Psoas muscle (tissue), 8 donors: ENCODE measurements at places on chromosomes 11 and 22. TPM values are rescaled to one million over a fixed set of nuclear protein-coding genes. Genes with fewer than 3 reads are reported as not detected.

DNA sequence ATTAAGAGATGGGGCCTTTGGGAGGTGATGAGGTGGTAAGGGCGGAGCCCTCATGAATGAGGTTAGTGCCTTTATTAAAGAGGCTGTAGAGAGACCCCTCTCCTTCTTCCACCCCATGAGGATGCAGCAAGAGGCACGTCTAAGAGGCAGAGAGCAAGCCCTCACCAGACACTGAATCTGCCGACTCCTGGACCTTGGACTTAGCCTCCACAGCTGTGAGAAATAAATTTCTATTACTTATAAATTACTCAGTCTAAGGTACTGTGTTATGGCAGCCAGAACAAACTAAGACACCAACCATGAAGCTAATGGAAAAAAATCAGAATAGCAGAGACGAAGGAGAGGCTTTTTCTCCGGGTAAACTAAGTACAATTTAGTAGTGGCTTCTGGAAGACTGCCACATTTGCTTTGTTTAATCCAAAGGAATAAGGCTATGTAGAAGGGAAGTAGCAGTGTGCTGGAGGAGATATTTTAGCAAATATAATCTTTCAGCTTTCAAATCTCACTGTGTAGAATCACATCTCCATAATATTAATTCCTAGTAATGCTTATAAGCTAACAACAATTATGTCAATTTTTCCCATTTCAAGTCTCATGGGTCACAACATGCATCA, 12.3 kb upstream of the SIK2 start:
- H3K4me1 ChIP-seq, result no peaks in the 10 kb centered on the region

- no peak overlapping the region for H3K4me3 ChIP-seq
- no peak for DNase-seq
- H3K27me3 ChIP-seq, result no peaks in the 10 kb centered on the region
Measured at GRCh38 chr11:109783840-109784239, 309.4 kb upstream of the ZC3H12C start.

POGLUT3 gene
- polyA plus RNA-seq, result 2.1 TPM

- no peaks in the 10 kb centered on the region for H3K27me3 ChIP-seq
- H3K27ac ChIP-seq, result no peak overlapping the region
- no peak for DNase-seq
Measured at GRCh38 chr22:37803639-37804351, 3.9 kb upstream of the GCAT start.

APOL4 gene
- 1.6 TPM for polyA plus RNA-seq

- no peak overlapping the region for H3K27ac ChIP-seq
- no peak for DNase-seq
- no peaks in the 10 kb centered on the region for H3K4me1 ChIP-seq
- H3K36me3 ChIP-seq, result no peaks in the 10 kb centered on the region
- H3K4me3 ChIP-seq, result no peak overlapping the region
- no peaks in the 10 kb centered on the region for H3K27me3 ChIP-seq
Measured at GRCh38 chr11:121512468-121513465, 60.0 kb upstream of the SORL1-AS1 start.

TYR gene
- not detected for polyA plus RNA-seq

DNA sequence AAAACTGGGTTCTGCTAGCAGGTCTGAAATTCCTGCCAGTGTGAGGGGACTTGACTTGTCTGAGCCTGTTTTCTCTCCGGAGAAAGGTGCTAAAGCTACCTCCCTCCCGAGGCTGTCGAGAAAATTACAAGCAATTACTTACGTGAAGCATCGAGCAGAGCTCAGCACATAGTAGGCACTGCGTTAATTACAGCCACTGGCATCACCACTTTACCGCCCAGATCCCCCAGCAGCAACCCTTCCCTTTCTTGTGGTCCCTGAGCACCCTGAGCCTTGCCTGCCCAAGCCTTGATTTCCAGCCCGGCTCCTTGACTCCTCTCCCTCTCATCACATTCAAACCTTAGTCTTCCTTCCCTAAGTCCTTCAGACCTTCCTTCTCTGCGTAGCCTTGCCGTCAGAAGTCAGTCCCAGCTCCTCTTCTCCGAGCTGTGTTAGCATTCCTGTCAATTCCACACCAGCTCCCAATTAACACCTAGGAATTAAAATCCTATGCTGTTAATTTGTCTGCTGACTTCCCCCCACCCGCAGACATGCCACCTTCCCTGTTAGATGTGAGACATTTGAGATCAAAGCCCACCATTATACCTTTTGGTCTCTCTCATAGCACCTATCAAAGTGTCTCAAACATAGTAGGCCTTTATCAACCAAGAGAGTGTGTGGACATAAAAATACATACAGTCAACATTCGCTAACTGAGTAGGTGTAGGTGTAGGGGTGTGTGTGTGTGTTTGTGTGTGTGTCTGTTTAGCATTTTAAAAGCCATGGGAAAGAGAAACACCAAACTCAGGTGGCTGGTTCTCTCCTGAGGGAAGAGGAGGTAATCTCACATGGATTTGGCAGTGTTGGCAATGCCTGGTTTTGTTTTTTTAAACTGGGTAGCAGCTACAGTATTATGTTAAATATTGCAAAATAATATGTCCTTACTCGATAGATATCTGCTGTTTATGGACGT, 2.8 kb upstream of the KCNJ5 start:
- H3K4me3 ChIP-seq, result no peak overlapping the region
- H3K36me3 ChIP-seq, result no peaks in the 10 kb centered on the region
- peaks cover 6% of the 10 kb centered on the region for H3K4me1 ChIP-seq
- H3K27ac ChIP-seq, result no peak overlapping the region

DNA sequence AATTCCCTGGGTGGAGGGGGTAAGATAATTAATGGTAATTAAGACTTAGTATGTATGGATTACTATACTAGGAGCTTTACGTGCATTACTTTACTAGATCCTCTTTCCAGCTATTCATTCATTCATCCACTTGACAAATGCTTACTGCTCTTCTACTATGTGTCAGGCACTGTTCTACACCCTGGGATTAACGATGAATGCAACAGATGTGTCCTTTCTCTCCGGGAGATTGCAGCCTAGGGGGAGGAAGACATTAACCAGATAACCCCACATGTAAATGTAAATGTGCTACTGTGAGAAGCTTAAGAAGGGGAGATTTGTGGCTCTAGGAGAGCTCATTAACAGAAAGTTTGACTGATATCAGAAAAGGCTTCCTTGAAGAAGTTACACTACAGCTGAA, 1.7 kb downstream of the ANKK1 start:
- DNase-seq, result no peak
- no peak overlapping the region for H3K27ac ChIP-seq
- H3K36me3 ChIP-seq, result no peaks in the 10 kb centered on the region
- no peak overlapping the region for H3K4me3 ChIP-seq

PDE3B gene
- 0.11 TPM for polyA plus RNA-seq

USP2 gene
- 57.4 TPM for polyA plus RNA-seq

- no peak overlapping the region for H3K27ac ChIP-seq
- H3K4me1 ChIP-seq, result no peaks in the 10 kb centered on the region
- H3K36me3 ChIP-seq, result no peaks in the 10 kb centered on the region
- peaks cover 3% of the 10 kb centered on the region for H3K27me3 ChIP-seq
- H3K4me3 ChIP-seq, result no peak overlapping the region
Measured at GRCh38 chr11:92152245-92152644, 72.4 kb upstream of the FAT3 start.

- H3K27ac ChIP-seq, result peak overlapping the region; percentile 98
- H3K27me3 ChIP-seq, result no peaks in the 10 kb centered on the region
- H3K4me3 ChIP-seq, result peak overlapping the region; percentile 86
- H3K36me3 ChIP-seq, result peaks cover 55% of the 10 kb centered on the region
- DNase-seq, result no peak
Measured at GRCh38 chr11:2399488-2400068, 972 bp upstream of the TSSC4 start.

CTR9 gene
- polyA plus RNA-seq, result 17.7 TPM

- no peak for DNase-seq
- no peaks in the 10 kb centered on the region for H3K27me3 ChIP-seq
- H3K36me3 ChIP-seq, result no peaks in the 10 kb centered on the region
- no peak overlapping the region for H3K27ac ChIP-seq
Measured at GRCh38 chr11:75588051-75588481, 26.0 kb downstream of the SERPINH1 start.

DNA sequence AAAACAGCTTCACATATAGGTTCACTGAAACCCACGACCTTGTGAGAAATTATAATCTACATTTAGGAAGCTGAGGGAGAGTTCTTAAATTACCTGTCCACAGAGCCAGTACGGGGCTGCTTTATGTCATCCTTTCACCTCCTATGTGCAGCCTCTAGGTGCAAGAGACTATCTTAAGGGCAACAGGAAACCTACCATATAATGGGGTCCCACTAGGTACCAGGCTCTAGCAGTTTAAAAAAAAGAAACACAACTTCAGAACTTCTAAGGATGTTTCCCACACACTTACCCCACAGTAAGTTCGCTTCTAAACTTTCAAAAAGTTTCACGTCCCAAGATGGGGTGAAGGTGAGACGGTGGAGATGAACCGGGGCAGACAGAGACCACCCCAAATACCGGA, 573 bp downstream of the STK33 start:
- no peak overlapping the region for H3K27ac ChIP-seq
- peaks cover 29% of the 10 kb centered on the region for H3K27me3 ChIP-seq
- H3K36me3 ChIP-seq, result no peaks in the 10 kb centered on the region
- H3K4me1 ChIP-seq, result peaks cover 3% of the 10 kb centered on the region

ZNF70 gene
- 1.2 TPM for polyA plus RNA-seq

GRCh38 chr11:7538466-7539454, 25.0 kb downstream of the PPFIBP2 start:
- peaks cover 40% of the 10 kb centered on the region for H3K4me1 ChIP-seq
- DNase-seq, result no peak
- no peaks in the 10 kb centered on the region for H3K27me3 ChIP-seq
- H3K4me3 ChIP-seq, result no peak overlapping the region

P2RY6 gene
- polyA plus RNA-seq, result 0.59 TPM

CSNK2A3 gene
- polyA plus RNA-seq, result 0.86 TPM

DNA sequence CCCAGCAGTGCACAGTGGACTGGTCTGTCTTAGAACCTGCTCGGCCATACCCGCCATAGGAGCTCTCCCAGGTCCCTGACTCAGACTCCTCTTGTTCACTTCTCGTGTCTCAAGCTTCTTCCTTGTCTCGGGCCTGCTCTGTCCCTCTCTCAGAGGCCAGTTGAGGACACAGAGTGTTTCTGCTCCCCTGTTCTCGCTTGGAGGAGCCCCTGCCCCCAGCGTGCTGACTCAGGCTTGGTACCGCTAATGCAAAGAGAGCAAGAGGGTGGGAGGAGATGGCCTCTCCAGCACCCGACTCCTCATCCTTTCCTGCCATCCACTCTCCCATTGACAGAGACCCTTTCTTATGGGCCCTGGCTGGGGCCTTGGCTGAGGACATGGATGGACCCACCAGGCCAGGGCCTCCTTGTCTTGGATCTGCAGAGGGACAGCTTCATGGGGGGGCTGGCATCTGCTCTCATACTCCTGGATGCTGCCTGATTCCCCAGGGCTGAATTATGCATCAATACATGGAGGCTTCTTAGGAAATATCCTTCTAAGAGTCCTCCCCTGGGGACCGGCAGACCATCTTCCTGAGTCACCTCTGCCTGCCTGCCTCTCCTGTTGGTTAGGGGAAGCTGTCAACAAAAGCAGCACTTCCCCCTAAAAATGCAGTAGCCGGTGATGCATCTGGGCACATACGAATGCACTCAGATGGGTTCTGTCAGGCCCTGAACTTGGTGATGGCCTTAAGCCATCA, 15.9 kb downstream of the TSPAN18 start:
- DNase-seq, result no peak
- H3K4me1 ChIP-seq, result peaks cover 4% of the 10 kb centered on the region
- no peaks in the 10 kb centered on the region for H3K36me3 ChIP-seq
- no peak overlapping the region for H3K4me3 ChIP-seq

DNA sequence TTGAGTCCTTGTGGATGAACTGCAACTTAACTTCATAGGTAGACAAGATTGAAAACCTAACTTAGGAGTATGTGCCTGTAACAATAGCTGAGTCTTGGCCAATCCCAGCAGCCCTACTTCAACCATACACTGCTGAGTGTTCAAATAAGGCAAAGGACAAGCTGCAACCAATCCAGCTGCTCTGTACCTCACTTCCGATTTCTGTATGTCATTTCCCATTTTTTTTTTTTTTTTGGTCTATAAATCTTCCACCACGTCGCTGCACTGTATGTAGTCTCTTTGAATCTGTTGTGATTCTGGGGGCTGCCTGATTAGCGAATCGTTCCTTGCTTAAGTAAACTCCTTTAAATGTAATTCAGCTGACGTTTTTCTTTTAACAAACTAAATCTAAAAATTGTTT, 35.4 kb upstream of the FLI1 start:
- no peaks in the 10 kb centered on the region for H3K4me1 ChIP-seq
- no peak overlapping the region for H3K27ac ChIP-seq
- no peak overlapping the region for H3K4me3 ChIP-seq
- peaks cover 12% of the 10 kb centered on the region for H3K27me3 ChIP-seq
- DNase-seq, result no peak

GRCh38 chr11:110773442-110773841, 61.2 kb upstream of the ARHGAP20 start:
- DNase-seq, result no peak
- no peaks in the 10 kb centered on the region for H3K4me1 ChIP-seq
- no peak overlapping the region for H3K4me3 ChIP-seq
- H3K36me3 ChIP-seq, result no peaks in the 10 kb centered on the region
- H3K27me3 ChIP-seq, result no peaks in the 10 kb centered on the region

DNA sequence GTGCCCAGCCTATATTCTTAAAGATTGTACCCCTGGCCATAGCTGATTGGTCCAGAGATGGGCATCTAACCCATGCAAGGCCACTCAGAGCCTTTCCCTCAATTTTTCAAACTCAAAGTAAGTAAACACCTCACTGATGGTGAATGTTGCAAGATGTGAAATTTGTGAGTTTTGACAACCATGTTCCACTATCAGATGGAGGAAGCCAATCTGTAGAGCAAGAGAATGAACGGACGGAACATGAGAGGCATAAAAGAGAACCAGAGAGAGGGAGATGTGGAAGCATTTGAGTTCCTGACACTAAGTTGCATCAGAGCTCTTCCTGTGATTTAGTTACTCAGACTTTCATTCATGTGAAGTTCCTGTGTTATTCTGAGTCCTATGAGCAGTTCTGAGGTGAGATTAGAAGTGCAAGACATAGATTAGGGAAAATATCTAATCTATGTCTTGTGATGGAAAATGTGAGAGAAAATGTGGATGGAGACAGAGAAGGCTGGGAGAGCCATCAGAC, 73.3 kb downstream of the PRSS23 start:
- H3K36me3 ChIP-seq, result no peaks in the 10 kb centered on the region
- no peaks in the 10 kb centered on the region for H3K27me3 ChIP-seq
- H3K27ac ChIP-seq, result no peak overlapping the region

GRCh38 chr11:91163619-91164451, 941.0 kb upstream of the CHORDC1 start:
- no peak overlapping the region for H3K27ac ChIP-seq
- H3K36me3 ChIP-seq, result no peaks in the 10 kb centered on the region
- H3K4me3 ChIP-seq, result no peak overlapping the region
- H3K4me1 ChIP-seq, result no peaks in the 10 kb centered on the region
- DNase-seq, result no peak

DNA sequence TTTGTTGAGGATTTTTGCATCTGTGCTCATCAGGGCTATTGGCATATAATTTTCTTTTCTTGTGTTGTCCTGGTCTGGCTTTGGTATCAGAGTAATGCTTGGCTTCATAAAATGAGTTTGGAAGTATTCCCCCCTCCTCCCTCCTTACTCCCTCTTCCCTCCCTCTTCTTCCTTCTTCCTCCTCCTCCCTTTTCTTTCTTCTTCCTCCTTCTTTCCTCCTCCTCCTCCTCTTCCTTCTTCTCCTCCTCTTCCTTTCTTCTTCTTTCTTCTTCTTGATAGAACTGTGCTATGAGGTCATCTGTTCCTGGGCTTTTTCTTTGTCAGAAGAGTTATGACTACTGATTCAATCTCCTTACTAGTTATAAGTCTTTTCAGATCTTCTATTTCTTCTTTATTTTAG, 10.1 kb downstream of the BIRC2 start:
- no peaks in the 10 kb centered on the region for H3K27me3 ChIP-seq
- peaks cover 4% of the 10 kb centered on the region for H3K36me3 ChIP-seq
- no peak overlapping the region for H3K4me3 ChIP-seq
